Mammary epithelial cell (primary cell): ENCODE measurements at places on chromosomes 1 and 21. TPM values are rescaled to one million over a fixed set of nuclear protein-coding genes. Genes with fewer than 3 reads are reported as not detected.
A peak's percentile ranks its signal among the peaks of the same experiment; 100 is the strongest.

DNA sequence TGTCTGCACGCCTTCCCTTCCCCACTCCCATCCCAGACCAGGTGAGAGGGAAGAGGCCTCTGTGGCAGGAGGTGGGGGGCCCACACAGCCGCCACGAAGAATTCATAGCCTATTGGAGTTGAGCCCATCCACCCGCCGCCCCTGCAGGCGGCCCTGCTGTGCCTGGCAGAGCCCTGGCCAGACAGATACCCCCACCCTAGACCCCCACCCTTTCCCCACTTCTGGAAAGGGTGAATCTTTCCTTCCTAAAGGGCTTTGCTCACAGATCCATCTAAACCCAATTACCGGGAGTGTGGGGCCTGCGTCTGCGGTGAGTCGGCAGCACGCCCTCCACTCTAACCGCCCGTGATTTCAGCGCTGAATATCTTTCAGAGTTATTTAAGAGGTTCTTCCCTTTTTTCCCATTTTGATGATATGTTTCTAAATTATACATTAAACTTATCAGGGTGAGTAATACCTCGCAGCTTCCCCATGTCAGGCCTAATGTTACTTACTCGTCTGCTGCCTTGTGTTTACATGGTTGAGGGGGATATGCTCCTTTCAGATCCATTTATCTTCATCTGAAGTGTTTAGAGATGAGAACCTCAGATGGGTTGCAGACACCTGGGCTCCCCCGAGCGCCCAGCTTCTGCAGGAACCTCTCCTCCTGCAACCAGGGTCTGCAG is 183.9 kb upstream of the VAMP3 start:
- no peak for DNase-seq

DNA sequence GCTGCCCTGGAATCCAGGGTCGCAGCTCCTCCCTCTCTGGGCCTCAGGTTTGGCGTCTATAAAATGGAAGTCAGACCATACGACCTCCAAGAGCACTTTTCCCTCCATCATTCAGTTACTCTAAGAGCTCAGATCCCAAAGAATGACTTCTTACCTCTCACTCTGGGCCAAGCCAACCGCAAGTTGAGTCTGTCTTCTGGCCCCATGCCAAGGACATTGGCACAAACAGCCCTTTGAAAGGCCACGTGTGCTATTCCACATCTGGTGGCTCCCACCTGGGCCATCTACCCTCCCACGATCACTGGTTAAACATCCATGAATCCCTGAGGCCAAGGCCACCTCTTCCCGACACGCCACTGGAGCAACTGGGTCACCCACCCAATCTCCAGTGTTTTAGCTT is 12.4 kb downstream of the SLC2A7 start:
- peak; percentile 40 for DNase-seq

- no peak for DNase-seq
Measured at GRCh38 chr1:38085666-38086330, 39.2 kb upstream of the POU3F1 start.

GRCh38 chr1:55716610-55717009 is 501.4 kb upstream of the USP24 start:
- peak; percentile 59 for DNase-seq

GRCh38 chr1:161379071-161379470 is 11.4 kb upstream of the CFAP126 start:
- DNase-seq, result peak; percentile 25

DNA sequence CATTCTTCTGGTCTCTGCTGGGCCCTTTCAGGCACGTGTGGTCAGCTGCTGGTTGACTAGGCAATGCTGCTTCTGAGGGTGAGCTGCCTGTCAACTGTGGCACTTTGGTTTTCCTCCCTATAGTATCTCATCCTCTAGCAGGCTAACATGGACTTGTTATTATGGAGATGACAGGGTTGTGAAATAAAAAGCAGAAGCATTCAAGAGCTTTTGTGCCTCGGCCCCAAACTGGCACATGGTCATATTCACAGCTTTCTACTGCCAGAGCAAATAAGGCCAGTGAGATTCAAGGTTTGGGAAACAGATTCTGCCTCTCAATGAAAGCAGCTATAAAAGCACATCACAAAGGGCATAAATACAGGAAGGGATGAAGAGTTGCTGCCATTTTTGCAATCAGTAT is 1.6 kb upstream of the ZNF124 start:
- DNase-seq, result no peak

DNA sequence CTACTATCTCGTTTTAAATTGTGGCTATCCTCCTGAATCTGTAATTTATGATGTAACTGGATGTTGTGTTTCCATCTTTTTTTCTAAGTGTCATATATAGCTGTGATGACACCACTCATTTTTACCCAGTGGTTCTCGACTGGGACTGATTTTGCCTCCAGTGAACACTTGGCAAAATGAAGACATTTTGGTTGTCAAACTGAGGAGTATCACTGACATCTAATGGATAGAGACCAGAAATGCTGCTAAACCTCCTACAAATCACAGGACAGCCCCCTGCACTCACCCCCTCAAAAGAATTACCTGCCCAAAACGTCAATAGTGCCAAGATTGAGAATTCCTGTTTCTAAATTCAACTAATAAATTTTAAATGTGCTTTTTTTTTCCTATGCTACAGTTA is 1.9 kb downstream of the TRMT13 start:
- no peak for DNase-seq

- DNase-seq, result no peak
Measured at GRCh38 chr1:15469361-15469760, 6.5 kb upstream of the CELA2B start.

- no peak for DNase-seq
Measured at GRCh38 chr1:117341123-117341522, 26.1 kb upstream of the MAN1A2 start.

DNA sequence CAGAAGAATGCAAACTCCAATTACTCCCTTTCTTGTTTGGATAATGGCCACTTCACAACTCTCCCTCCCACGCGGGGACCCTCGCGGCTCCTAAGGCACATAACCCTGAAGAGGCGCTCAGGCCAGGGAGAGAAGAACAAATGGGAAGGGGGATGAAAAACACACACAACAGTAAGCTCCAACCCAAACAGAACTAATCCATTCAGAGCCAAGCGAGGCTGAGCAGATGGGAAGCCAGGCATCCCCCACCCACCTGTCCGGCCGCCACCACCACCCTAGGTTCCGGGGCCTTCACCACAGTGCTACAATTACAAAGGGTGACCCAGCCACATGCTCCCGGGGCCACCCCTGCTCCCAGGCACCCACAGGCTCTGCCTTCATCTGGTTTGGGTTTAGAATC is 101.5 kb downstream of the MRPL37 start:
- no peak for DNase-seq

- peak; percentile 72 for DNase-seq
Measured at GRCh38 chr1:184624626-184625025, 130.0 kb downstream of the EDEM3 start.

DNA sequence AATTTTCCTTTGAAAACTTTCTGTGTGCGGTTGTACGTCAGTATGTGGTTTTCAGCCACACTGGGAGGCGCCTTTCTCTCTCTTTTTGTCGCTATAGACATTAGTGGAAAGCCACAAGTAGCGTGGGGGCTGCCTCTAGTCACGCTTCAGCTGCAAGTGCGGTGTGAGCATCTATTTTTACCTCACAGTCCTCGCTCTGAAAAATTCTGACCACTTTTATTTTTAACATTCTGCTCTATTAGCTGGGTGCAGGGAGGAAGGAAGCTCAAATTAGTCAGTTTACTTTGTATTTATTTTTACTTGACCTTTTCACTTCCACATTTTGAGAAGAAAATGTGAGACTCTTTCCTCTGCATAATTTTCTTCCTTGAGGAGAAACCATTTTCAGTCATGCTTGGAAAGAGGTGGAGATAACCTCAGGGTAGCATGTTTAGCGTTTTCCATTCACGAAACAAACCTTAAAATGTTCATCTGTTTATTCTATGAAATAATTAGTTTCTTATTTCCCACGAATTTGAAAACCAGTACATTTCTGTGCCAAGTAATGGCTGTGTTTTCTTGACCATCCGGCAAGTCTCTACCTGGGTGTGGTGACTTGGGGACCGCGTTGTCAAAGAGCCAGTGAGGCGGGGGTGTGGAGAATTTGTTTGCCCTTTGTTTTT is 35.6 kb downstream of the ADARB1 start:
- DNase-seq, result no peak

GRCh38 chr1:20871419-20871818 is 84.3 kb upstream of the HP1BP3 start:
- DNase-seq, result no peak

GRCh38 chr1:147820761-147821297 is 60.4 kb upstream of the GJA5 start:
- DNase-seq, result no peak

DNA sequence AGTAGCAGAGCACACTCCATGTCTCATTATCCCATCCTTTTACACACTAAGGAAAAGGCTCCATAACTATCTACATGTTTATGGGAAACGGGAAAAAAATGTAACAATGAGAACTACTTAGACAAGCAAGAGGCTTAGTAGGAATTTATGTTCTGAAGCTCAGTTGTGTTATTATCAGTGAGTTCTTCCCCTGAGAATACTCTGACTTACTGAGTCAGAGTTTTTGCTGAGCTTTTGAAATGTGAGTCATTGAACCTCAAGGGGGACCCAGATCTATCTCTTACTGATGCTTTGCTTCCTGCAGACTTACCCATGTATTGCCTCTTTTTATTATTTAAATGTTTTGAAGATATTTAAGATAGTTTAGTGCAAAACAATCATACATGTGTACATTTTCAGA is 20.1 kb downstream of the CFHR5 start:
- peak; percentile 20 for DNase-seq

DNA sequence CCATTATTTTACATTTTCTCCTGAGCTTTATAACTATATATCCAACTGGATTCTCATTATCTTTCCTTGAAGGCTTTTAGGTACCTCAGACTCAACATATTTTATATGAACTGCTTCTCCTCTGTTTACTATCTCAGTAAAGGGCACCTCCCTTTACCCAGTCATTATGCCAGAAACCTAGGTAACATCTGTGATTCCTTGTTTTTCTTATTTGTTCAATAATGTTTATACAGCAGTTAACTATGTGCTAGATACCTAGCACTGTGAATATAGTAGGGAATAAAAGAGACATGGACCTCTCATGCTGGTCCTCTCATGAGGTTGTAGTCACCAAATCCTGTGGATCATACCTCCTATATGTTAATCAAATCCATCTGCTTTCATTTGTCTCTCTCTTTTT is 25.6 kb downstream of the PPP1R12B start:
- no peak for DNase-seq

- DNase-seq, result peak; percentile 52
Measured at GRCh38 chr1:177354247-177354646, 183.5 kb downstream of the BRINP2 start.

DNA sequence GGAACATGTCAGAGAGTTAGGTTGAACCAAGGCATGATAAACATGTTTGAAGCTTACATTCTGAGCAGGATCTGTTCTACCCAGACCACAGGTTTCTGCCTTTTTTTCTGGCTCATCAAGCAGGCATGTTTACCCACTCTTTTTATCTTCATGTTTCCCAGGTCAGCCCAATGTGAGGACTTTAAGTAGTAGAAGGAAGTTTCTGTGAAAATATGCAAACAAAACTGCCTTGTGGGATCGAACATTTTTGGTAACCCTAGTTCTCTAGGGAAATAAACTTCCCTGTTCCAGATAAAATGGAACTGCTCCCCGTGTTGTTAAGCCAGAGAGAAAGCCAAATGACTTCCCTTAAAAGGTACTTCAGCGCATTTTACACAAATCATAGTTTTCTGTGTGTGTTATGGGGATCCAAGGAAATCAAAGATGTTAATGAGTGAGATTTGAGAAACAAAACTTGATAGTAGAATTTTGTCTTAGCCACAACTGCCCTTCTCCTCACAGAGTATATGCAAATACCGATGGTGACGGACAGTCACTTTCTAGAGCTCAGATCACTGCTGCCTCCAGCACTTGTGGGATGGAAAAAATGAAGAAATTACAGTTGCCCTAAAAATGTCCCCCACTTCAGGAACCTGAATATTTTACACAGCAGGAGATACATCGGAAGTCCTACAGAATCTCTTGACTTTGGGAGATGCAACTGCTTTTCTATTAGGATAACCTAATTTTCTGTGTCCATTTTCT is 765 bp upstream of the HIPK1 start:
- no peak for DNase-seq

DNA sequence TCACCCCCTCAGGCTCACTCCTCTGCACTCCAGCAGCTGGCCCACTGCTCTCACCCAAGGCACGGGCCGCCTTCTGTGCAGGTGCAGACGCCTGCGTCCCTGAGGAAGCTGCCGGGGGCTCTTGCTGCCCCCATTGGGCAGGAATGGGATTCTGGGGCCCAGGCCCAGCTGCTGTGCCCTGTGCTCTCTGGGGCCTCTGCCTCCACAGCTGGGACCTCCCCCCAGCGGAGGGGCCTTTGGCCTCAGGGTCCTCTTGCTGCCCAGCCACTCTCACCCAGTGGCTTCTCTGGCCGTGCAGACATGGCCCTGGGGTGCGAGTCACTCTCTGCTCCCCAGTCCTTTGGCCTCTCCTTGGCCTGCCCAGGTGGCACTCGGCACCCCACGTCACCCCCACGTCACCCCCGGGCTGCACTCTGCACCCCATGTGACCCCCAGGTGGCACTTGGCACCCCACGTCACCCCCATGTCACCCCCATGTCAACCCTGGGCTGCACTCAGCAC is 19.1 kb upstream of the LRRC3 start:
- DNase-seq, result no peak

- peak; percentile 46 for DNase-seq
Measured at GRCh38 chr1:102628109-102628613, 480.2 kb downstream of the COL11A1 start.

TCHH gene
- total RNA-seq, result not detected

RHCE gene
- not detected in 2 replicates for total RNA-seq

BNIPL gene
- 0.17 TPM for total RNA-seq

ADGRB2 gene
- total RNA-seq, result 2.5 and 3.8 TPM in 2 replicates

FAM72C gene
- 1.7 and 3.2 TPM in 2 replicates for total RNA-seq

CDCA8 gene
- 7.9 and 30.0 TPM in 2 replicates for total RNA-seq

TPTE gene
- not detected in 2 replicates for total RNA-seq
